ENCODE measurements at places on chromosomes 4 and X. TPM values are rescaled to one million over a fixed set of nuclear protein-coding genes. Genes with fewer than 3 reads are reported as not detected.

Gene SMAD1
- 26.6 TPM for total RNA-seq

GRCh38 chr4:41360214-41360920 is 103.6 kb downstream of the UCHL1 start:
- peak; percentile 90 for ATAC-seq

DNA sequence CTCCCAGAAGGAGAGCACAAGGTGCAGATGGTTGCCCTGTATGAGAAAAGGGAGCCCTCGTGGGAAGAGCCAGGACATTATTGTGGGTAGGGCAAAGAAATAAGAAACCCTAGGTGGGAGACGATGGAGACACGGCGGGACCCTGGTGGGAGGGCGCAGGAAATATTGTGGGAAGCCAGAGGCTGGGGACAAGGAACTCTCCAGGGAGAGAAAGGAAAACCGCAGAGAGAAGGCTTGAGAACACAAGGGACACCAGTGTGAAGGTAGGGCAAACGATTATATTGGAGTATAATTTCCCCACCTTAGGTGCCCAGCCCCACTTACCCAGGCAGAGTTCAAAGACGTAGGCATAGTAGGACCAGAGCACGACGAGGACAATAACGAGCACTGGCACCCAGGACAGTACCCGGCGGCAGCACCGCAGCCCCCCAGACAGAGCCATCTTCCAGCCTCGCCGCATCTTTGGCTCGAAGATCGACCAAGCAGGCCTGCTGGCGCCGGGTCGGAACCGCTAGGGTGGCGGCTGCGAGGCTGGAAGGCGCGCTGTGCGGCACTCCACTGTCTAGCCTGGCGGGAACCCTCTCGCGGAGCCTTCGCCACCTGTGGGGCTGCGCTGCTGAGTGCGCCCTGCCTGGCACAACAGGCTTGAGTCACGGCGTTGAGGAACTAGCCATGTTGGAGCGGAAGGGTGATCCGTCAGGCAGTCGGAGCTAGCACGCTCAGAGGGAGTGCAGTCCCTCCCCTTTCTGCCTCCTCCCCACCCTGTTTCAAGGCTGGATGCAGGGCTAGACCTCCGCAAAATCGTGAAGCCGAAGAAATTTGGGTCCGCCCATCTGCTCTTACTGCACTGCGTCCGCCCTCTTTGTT is at the start of gene ZDHHC15:
Gene ZDHHC15 (minus strand): TSS at position 473 of the 867 bp plus-strand sequence. CDS start 13 bp downstream, at position 460.
- ATAC-seq: peak; percentile 92

DNA sequence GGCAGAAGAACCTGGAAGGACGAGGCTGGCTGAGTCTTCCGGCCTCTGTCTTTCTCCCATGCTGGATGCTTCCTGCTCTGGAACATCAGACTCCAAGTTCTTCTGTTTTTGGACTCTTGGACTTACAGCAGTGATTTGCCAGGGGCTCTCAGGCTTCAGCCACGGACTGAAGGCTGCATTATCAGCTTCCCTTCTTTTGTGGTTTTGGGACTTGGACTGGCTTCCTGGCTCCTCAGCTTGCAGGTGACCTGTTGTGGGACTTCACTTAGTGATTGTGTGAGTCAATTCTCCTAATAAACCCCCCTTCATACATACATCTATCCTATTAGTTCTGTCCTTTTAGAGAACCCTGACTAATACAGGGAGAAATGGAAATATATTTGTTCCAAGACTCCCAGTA is 265.8 kb downstream of the PCDH18 start:
- ATAC-seq: no peak

Gene SULT1B1
- total RNA-seq: 1.3 TPM

GRCh38 chr4:27915822-27916221 is 1055.2 kb downstream of the STIM2 start:
- ATAC-seq: no peak

DNA sequence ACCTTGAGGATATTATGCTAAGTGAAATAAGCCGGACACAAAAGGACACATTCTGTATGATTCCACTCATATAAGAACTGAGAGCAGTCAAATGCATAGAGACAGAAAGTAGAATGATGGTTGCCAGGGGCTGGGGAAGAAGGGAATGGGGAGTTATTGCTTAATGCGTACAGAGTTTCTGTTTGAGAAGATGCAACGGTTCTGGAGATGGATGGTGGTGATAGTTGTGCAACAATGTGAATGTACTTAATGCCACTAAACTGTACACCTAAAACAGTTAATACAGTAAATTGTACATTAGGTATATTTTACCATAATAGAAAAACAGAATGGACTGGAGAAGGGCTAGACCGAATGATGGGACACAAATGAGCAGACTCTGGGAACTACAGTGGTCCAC is 15.8 kb downstream of the MAOB start:
- no peak for ATAC-seq

DNA sequence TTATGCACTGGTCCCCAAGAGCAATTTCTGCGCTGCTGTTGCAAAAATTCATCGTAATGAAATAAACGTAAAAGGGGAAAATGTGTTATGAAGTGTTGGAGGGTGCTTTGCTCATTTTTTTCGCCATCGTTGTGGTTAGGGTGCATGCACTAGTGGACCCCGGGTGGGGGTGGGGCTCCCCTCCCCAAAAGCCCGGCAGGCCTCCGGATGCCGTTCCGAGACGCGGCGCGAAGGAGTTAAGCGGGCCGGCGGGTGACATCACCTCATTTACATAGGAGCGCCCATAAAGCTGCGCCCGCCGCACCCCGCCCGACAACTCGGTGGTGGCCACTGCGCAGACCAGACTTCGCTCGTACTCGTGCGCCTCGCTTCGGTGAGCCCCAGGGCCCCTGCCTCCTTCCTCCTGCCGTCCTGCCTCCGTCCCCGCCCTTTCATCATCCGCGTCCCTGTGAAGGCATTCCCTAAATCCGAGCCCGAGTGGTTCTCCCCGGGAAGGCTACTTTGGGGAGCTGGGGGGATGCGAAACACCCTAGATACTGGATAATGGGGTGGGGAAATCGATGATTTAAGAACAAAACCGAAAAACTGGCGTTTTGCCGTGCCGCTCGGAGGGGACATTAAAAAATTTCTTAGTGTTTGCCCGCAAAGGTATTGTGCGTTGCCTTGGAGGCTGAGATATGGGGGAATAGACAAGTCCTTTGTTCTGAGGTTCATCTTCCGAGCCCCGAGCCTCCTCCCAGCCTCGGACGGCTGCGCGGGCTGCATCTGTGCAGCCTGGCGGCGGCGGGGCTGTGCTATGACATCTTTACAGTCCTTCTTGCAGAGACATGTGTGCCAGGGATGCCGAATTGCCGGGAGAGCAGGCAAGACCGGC is at the start of gene TMSB4X:
Gene TMSB4X (plus strand): TSS at position 315 of the 874 bp plus-strand sequence.
- peak; percentile 86 for ATAC-seq

DNA sequence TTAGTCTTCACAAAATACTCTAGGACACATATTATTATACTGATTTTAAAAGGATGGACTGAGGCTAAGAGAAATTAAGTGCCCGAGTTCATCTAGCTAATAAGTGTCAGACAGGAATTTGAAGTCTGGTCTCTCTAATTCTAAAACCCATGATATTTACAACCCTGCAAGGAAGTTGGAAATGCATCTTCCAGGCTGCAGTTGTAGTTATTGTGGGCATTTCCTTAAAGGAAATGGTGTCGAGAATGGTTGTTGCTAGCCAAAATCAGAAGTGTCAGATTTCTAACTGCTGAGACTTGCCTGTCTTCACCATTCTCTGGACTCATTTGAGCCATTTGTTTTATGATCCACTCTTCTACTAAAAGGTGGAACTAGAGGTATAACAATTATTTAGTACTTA is 82.5 kb downstream of the FAT4 start:
- ATAC-seq: no peak

DNA sequence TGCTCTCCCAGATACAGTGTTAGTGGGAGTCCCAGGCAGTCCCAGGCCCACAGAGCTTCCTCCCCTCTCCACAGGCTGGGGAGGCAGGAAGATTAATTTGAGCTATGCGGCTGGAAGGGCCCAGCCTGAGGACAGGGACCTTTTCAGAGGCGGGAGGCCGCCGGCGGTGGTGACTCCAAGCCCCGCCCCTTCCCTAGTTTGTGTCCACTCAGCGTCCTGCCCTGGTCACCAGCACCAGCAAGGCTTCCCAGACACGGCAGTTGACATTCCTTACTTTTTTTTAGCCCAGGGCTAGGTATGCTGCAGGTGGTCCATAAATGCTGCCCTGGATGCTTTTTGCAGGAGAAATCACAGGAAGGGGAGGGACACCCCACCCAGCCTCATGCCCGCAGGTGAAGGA is 67.7 kb upstream of the LRPAP1 start:
- no peak for ATAC-seq

DNA sequence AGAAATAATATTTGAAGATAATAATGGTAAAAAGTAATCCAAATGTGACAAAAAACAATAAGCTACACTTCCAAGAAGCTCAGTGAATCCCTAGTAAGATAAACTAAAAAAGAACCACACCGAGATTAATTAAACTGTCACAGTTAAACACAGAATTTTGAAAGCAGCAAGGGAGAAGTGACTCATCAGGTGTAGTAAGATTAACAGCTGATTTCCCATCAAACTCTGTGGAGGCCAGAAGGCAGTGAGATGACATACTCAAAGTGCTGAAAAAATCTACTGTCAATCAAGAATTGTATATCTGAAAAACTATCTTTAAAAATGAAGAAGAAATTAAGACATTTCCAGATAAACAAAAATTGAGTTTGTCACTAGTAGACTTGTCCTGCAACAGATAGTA is 35.3 kb downstream of the STK32B start:
- no peak for ATAC-seq

DNA sequence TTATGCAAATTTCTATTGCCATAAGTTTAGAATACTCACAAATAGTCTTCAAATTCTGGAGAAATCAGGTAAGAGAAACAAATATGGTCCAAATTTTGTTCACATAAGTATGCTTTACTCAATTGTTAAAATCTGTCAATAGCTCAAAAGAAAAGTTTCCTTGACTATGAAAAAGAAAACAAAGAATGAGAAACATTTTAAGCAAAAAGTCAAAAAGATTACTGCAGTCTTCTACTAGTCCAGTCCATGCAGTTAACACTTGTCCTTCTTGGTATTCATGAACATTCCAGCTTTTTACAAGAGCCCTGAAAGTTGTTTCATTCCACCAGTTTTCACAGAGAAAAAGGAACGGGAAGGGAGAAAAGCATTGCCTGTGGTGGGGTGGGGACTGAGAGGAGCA is 54.7 kb upstream of the ZXDA start:
- no peak for ATAC-seq

Gene NRK
- 3.1 TPM for total RNA-seq

DNA sequence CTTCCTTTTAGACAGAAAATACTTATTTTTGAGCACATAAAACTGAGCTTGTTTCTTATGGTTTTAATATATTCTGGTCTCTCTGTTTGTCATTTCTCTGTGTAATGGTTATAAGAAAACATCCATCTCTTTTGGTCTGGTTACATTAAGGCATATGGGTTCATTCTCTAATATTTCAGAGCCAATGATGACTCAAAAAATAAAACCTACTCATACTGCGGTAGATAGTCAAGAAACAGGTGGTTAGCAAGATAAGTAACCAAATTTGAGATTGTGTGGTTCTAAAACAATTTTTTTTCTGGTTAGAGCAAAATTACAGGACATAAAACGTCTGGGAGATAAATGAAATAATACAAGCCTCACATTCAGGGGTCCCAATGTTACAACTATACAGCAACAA is 654.5 kb downstream of the STIM2 start:
- no peak for ATAC-seq

Gene TCEAL5
- total RNA-seq: not detected

- no peak for ATAC-seq
Measured at GRCh38 chr4:154566639-154567204, 3.9 kb downstream of the FGB start.

DNA sequence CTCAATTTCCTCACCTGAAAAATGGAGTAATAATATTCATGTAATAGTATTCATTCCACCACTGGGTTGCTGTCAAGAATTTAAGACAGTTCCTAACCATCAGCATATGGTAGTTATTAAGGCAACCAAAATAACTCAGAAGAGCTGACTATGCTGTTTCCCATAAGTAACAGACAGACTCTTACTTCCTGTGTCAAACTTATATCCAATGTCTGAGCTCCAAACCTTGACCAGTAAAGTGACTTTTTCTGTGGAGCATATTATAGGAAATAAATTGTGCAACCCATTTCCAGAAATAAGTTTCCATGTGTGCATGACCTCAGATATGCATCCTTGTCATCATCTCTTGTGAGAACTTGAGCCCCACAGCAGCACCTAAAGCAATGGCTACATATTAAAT is 78.8 kb downstream of the HADH start:
- no peak for ATAC-seq

DNA sequence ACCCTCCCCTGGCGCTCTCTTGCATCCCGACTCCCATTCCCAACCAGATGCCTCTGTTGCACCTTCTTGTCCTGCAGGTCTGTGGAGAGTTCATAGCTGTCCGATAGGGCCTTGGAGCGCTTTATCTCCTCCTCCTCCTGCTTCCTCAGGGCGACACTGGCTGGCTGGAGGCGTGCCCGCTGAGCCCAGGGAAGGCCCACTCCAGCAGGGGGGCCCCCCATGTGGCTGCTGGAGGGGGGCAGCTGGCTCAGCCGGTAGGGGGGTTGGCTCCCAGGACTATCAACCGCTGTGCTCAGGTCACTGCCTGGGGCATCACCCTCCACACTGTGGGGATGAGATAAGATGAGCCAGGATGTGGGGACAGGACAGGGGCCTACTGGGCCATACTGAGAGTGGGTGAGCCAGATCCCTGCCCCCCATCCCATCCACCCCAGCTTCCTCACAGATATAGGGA is 25.6 kb downstream of the IQSEC2 start:
- no peak for ATAC-seq

Gene LPAR4
- total RNA-seq: 2.6 TPM

DNA sequence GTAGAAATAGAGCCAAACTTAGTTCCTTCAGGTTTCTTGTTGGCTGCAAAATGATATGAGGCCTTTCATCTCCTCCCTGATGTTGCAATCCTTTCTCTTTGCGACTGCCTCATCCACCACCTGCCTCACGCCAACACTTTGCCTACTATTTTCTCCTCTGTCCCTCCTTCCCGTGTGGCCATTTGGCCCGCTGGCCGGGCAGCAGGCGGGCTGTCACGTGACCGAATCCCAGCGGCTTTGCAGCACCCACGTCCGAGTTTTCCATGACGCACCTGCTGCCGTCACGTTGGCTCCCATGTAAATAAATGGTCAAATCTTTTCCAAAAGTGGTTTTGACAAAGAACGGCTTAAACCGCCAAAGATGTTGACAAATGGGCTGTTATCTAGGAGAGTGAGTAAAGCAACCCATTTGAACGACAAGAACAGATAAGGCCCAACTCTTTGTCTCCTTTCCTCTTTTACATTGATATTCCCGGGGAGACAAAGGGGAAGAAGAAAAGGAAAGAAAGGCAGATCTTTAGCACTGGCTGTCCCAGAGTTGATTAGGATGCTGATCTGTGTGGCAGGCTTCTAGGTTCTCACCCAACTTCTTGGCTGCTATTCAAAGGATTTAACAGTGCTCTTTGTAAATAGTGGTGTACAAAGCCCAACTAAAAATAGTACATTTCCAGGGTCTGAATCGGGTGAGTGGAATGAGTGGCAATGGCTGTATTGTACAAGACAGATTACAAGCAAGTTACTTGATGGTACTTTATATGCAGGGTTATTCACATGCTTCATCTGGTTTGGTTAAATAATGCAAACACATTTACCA is 174.2 kb upstream of the JADE1 start:
- peak; percentile 58 for ATAC-seq

Gene GPC3
- total RNA-seq: 11.4 TPM

- no peak for ATAC-seq
Measured at GRCh38 chr4:5477613-5478012, 230.7 kb downstream of the EVC2 start.

Gene RBM41
- 29.9 TPM for total RNA-seq
